ENCODE measurements at places on chromosomes 4 and X.

GRCh38 chrX:119406776-119407175 is 7.6 kb downstream of the SLC25A43 start:
- DNase-seq, result no peak

- no peak for DNase-seq
Observed at GRCh38 chr4:105797225-105797624, 88.6 kb downstream of the GSTCD start.

- DNase-seq, result no peak
Observed at GRCh38 chrX:153827903-153828302, 2.4 kb downstream of the PDZD4 start.

- DNase-seq, result no peak
Observed at GRCh38 chr4:158259955-158260575, 49.8 kb downstream of the TMEM144 start.

GRCh38 chr4:80434238-80434637 is 98.7 kb downstream of the CFAP299 start:
- DNase-seq, result no peak

- no peak for DNase-seq
Observed at GRCh38 chrX:48919360-48919841, 577 bp upstream of the PIM2 start.

DNA sequence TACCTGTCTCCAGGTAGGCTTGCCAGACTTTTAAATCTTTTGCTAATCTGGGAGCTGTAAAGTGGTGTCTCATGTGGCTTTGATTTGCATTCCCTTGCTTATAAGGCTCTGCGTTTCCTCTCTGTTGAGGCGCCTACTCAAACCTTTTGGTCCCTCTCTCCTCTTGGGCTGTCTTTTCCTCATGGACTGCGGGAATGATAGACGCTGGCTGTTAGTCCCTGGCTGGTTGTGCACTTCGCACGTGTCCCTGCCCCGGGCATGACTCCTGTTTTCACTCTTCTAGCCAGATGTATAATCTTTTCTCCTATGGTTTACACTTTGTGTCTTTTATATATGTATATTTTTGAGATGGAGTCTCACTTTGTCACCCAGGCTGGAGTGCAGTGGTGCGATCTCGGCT is 39.7 kb downstream of the RGS12 start:
- no peak for DNase-seq

DNA sequence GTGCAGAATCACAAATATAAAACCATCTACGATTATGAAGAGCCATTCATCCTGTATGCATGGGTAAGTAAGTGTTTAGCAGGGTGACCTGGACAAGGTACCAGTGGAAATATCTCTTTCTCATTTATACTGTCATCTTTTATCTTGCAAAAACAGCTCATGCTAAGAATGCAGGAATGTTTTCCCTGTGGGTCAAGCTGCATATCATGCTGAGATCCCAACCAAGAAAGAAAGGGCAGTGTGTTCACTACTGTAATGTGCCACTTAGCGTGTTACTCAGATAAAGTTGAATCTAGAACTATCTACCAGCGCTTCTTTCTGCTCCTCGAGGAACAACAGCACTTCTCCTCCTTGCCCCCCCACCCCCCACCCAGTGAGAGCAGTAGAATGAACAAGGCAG is 212.7 kb upstream of the TBL1X start:
- no peak for DNase-seq

- no peak for DNase-seq
Observed at GRCh38 chr4:184849185-184849584, 23.4 kb upstream of the ACSL1 start.

GRCh38 chrX:80648023-80648422 is 161.7 kb downstream of the BRWD3 start:
- DNase-seq, result no peak

GRCh38 chr4:55237839-55238238 is 108.2 kb upstream of the SRD5A3 start:
- DNase-seq, result no peak
